Daoy (cell line): ENCODE measurements at places on chromosomes 5 and 9. TPM values are rescaled to one million over a fixed set of nuclear protein-coding genes. Genes with fewer than 3 reads are reported as not detected.

DNA sequence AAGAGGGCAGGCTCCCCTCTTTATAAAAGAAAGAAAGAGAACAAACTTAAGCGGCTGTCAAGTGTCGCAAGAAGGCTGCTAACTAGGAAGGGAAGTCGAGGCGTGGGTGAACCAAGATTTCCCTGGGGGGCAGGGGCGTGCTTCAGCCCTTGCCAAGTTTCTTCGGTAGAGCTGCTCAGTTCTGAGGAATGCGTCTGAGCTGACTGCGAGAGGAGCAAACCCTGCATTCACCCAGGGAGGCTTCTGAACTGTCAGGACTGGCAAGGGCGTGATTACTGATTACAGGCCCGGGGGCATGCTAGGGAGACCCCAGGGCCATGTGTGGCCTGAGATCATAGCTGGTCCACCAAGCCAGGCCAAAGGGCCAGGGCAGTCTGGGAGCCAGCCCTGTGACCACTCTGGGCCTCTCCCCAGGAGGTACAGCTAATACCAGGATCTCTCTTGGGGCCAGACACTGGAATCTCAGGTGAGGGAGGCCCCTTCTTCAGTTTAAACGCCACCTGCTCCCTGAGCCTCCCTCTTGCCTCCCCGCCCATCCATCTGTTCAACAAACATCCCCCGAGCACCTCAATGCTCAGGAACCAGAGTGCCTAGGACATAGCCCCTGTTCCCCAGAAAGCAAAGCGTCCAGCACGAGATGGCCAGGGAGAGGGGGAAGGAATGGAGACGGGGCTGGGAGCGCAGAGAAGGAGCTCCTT, 30.9 kb downstream of the SARDH start:
- peak; percentile 55 for DNase-seq

DNA sequence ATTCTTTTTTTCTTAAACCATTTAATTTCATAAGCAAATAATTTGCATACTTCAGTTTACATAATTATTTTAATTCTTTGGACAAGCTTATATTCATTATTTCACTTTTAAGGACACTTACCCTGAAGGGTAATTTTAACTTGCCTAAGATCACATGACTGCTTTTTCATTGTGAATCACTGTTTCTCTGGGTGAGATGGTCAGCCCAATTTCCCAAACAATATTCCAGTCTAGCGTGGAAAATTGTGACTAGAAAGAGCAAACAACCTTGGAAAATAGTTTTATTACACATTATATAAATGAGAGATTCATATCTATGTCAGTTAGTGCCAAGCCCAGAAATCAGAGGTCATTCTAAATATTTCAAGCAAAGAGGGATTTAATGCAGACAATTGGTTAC, 21.4 kb upstream of the JAKMIP2 start:
- no peak for DNase-seq

GRCh38 chr9:83132768-83133167, 69.8 kb upstream of the RASEF start:
- no peak for DNase-seq

GRCh38 chr9:114499941-114500696, 5.2 kb downstream of the WHRN start:
- DNase-seq: no peak

DNA sequence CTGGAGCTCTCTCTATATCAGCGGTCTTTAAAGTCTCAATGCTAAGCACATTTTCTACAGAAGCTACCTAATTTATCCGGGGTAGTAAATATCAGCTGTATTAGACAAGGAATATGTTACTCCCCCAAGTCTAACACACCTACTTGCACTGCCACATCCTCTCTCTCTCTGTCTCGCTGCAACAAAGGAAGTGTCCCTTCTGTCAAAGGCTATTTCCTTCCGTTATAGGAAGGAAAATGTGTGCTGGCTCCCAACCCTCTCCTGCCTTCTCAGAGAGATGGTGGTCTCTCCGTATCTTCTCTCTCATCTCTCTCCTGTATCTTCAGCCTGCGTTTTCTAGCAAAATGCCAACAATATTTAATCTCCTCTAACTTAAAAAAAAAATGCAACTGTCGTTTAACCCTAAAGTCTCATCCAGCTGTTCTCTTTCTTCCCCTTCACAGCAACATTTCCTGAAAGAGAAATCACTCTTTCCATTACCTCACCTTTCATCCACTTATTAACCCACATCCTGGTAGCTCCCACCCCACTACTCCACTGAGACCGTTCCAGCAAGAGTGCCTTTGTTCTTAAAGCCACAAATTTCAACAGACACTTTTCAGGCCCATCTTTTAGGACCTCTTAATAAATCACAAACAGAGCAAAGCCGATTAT, 2.3 kb downstream of the TTF1 start:
- DNase-seq: no peak

- DNase-seq: no peak
These were observed 836 bp downstream of the PCSK5 start for GRCh38 chr9:75891277-75891741.

Gene SERF1B
- 45.0 and 53.6 TPM in 2 replicates for total RNA-seq

DNA sequence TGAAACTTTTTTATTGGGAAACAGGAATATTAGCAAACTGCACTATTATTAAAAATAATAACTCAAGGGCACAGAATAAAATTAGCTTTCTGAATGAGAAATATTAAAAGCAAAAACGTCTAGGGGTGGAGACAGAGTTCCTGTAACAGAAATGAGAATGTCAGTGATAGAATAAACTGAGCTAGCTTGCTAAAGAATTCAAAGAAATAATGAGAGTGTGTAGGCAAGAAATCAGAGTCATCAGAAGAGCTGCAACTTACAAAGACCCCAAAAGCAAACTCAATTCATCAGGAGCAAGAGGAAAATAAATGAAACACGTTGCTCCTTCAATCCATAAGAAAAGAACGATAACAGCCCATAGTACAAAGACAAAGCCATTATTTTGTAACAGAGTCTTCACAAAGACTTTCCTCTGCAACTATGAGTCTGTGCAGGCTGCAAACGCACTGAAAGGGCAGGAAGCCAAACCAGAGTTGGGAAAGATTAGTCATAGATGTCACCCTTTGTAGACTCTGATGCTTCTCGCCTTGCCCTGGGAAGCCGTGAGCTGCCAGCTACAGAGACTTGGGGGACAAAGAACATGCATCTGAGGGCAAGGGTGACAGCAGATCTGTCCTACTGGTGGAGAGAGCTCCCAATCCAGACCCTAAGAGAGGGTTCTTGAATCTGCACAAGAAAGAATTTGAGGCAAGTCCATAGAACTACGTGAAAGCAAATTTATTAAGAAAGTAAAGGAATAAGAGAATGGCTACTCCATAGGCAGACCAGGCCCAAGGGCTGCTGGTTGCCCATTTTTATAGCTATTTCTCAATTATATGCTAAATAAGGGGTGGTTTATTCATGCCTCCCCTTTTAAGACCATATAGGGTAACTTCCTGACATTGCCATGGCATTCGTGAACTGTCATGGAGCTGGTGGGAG, 40.8 kb downstream of the SHC3 start:
- DNase-seq: peak; percentile 92

GRCh38 chr5:138051441-138052296, 18.8 kb upstream of the FAM13B start:
- DNase-seq: no peak

- DNase-seq: no peak
These were observed 33.7 kb downstream of the PTGES start for GRCh38 chr9:129719135-129719534.

Gene SPINK13
- not detected in 2 replicates for total RNA-seq

- no peak for DNase-seq
These were observed 706.6 kb upstream of the ZNF608 start for GRCh38 chr5:125452991-125453390.

- no peak for DNase-seq
These were observed 37.6 kb downstream of the NACC2 start for GRCh38 chr9:136057236-136058081.

Gene CDC25C
- 57.4 and 60.2 TPM in 2 replicates for total RNA-seq
